ENCODE measurements at places on chromosomes 11 and 22.

DNA sequence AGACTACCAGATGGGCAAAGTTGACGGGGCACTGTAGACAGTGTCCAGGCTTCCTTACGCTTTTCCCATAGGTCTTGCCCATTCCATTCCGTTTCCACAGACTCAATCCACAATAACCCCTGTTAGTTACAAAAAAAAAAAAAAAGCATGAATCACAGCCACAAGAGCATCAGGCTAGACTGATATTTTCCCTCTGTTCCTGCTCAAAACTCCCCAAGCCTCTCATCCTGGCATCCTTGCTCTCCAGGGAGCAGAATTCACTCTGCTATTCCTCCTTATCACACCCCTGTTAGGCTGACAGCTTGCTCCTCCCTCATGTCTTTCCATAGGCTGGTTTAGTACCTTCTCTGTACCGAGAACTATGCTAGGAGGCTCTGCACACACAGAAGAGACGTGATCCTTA is 42.2 kb downstream of the TMEM123 start:
- DNase-seq = no peak

- DNase-seq = peak; percentile 79
Measured at GRCh38 chr11:75445315-75445953, 12.4 kb upstream of the KLHL35 start.

DNA sequence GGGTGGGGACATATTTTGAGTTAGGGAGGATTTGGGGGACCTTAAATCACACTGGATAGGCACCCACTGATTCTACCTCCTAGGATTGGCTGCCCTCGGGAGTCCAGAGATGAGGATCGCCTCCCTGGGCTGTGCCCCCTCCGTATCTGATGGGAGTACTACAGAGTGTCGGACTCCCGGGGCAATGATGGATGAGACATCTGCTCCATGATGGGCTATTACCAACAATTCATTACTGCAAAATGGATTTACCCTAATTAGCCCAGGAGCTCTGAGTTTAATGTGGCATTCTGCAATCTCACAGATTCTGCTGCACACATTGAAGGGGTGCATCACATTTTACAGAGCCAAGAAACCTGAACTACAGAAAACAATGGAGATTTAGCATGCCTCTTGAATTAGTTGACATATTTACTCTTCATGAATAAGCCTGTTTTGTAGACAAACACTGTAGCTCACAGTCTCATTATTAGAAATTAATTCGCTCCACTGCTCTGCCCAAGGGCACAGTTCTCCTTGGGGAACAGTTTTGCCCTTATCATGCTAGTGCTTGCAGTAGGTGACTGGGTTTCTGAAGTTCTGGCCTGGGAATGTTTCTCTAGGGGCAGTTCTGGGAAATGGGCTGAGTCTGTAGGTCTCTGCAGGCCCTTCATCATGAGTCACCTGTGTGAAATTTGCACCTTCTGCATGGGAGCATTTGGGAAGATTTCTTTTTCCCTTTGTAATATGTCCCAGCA is 217.1 kb upstream of the PLET1 start:
- no peak for DNase-seq

DNA sequence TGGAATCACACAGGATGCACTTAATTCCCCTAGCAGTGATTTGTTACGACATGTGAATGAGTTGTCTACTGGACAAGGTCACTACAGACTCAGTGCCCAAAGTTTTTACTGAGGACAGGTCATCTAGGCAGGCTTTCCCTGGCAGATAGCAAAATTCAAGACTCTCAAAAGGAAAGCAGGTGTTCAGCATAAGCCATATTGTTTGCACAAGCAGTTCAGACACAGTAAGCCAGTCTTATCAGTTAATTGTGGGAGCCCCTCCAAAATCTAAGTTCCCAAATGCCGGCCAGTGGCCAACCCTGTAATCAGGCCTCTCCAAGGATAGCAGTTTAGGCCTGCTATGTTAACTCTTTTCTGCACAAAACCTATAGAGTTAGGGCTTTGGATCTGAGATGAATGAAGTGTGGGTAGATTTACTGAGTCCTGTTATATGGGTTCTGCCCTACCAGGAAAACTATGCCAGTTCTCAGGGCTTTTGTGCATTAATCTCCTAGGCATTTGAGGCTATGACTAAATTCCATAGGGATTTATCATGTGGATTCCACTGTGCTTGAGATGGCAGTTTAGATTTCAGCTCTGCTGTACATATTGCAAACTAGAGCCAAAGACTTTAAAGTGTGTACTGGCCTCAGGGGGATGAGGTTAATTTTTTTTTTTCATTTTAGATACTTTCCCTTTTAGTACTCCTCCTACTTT is 4.8 kb upstream of the ARHGEF12 start:
- DNase-seq = no peak

- DNase-seq = no peak
Measured at GRCh38 chr11:66338276-66339161, 2.3 kb upstream of the RIN1 start.

DNA sequence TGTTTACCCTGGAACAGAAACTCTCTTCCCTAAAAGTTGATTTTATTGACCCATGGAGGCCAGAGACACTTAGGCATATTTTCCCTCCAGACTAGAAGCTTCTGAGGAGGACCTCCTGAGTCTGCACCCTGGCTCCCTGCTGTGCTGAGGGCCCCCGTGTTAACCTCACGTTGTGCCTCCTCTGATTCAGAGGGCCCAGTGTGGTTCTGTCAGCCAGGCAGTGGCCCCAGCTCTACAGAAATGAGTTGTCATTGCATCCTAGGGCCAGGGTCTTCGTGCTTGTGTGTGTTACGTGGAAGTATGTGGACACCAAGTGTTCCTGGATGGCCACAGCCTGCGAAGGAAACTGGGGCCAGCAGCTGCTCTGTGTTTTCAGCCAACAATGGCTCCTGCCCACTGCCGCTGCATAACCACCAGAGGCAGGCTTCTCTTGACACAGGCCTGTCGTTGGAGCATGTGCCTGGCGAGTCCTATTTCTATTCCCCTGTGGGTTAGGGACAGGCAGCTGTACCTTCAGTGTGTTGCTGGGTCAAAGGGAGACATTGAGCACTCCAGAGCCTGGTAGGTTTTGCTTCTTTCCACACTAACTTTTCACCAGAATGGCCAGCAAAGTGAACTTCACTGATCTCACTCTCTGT is 44.5 kb downstream of the MED15 start:
- peak; percentile 77 for DNase-seq

DNA sequence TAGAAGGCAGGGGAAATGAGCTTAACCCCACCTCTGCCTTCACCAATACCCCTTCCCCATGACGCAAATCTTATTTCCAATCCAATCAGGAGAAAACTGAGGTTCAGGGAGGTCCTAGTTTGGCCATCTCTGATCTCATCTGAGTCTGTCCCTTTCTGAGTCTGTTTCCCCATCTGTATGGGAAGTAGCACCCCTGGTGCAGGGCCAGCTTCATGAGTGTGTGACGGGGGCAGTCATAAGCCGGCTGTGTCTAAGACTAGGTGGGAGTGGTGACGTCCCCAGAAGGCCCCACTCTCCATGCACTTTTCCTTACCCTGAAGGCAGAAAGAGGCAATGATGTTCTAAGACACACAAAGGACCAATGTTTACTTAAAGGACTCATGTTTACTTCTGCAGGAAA is 72.3 kb downstream of the MN1 start:
- no peak for DNase-seq

GRCh38 chr11:44840085-44840478 is 110.6 kb downstream of the TP53I11 start:
- no peak for DNase-seq

GRCh38 chr11:35491231-35491871 is 34.1 kb downstream of the PAMR1 start:
- DNase-seq = no peak

DNA sequence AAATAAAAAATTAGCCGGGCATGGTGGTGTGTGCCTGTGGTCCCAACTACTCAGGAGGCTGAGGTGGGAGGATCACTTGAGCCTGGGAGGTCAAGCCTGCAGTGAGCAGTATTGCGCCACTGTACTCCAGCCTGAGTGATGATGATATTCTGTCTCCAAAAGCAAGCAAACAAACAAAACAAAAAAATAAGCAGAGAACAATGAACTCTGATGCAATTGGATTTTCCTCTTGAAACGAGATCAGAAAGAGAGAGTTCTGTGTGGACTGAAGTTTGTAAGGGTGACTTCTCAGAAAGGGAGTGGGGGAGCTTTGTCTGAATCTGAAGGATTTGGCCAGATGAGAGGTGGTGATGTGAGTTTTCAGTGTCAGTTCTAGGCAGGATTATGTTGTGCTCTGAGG is 6.0 kb upstream of the TMEM123 start:
- DNase-seq = no peak

GRCh38 chr11:86896441-86896841 is 58.8 kb downstream of the FZD4 start:
- DNase-seq = peak; percentile 33

DNA sequence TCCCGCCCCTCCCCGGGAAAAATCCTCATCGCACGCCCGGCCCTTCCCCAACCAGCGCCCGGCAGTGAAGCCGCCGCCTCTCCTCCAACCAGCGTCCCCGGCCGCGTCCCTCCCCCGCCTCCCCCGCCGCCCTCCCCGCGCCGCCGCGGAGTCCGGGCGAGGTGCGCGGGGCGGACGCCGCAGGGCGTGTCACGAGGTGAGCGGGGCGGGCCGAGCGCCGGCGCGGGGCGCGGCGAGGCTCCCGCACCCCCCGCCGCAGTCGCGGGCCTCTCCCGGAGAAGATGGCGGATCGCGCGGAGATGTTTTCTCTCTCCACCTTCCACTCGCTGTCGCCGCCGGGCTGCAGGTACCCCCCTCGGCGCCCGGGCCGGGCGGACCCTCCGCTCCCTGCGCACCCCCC is at the start of gene MAPK8IP2:
Gene MAPK8IP2, plus strand, starts transcription at position 256 of the 400 bp plus-strand sequence. Its CDS starts 26 bp downstream, at position 282.
- DNase-seq = no peak

GRCh38 chr11:129282634-129283033 is 90.5 kb upstream of the ARHGAP32 start:
- DNase-seq = no peak

GRCh38 chr11:2383852-2384804 is 7.0 kb downstream of the CD81 start:
- no peak for DNase-seq

- DNase-seq = no peak
Measured at GRCh38 chr11:16921668-16922067, 92.5 kb downstream of the PLEKHA7 start.

DNA sequence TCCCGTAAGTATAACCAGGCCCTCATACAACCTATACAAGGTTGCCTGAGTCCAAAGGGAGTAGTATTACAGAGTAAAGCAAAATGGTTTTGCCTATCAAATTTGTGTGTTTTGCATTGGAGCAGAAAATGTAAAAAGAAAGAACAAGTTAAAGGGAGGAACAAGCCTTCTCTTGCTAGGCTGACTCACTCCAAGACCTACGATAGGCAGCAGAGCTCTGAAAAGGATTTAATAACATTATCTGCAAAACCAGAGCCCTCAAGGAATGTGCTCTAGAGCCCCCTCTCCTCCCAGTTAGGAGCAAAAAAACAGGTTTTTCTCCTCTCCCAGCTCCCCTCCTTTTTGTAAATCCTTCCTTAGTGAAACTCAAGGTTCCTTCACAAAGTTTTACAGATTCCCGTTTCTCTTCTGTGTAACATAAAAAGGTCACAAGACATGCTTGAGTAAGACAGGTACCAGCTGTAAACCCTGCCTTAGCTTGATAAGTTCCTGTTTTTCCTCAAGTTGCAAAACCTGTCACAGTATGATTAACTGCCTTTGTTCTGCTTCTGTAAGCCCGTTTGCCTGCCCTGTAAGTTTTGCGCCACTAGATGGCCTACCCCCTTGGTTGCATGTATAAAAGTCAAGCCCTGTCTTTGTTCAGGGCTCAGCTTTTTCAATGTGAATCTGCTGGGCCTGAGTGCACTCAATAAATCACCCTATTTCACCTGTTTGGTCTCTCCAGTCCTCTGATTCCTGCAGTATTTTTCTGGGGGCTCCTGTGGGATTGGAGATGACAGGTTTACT is 498.2 kb downstream of the KCNA4 start:
- DNase-seq = peak; percentile 30

GRCh38 chr11:132681971-132682370 is 850.3 kb downstream of the OPCML start:
- DNase-seq = no peak

DNA sequence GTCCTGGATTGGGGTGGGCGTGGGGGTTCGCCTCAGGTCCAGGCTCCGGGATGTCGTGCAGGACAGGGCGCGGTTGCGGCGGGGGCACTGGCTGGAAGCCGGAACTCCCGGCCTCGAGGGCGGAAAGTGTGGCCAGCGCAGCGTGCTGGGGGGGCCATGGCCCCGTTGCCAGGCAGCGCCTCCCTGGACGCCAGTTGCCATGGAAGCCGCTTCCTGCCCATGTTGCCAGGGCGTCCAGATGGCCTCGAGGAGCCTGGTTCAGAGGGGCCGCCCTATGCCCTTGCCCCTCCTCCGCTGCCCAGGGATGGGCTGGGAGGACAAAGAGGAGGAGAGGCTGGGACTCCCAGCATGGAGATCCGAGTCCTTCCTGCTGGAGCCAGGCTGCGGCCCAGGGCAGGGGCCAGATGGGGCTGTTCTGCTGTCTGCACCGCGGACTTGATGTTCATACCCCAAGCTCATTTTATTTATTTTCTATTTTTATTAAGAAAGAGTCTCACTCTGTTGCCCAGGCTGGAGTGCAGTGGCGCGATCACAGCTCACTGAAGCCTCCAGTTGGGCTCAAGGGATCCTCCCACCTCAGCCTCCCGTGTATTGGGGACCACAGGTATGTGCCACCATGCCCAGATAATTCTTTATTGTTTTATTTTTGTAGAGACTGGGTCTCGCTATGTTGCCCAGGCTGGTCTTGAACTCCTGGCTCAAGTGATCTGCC is 4.6 kb upstream of the CCDC188 start:
- peak; percentile 68 for DNase-seq

GRCh38 chr11:111019451-111019850 is 226.1 kb upstream of the POU2AF2 start:
- DNase-seq = no peak

- DNase-seq = no peak
Measured at GRCh38 chr11:58466293-58466692, 24.3 kb upstream of the OR5B12 start.

- DNase-seq = no peak
Measured at GRCh38 chr11:33089776-33090175, 50.4 kb downstream of the TCP11L1 start.

DNA sequence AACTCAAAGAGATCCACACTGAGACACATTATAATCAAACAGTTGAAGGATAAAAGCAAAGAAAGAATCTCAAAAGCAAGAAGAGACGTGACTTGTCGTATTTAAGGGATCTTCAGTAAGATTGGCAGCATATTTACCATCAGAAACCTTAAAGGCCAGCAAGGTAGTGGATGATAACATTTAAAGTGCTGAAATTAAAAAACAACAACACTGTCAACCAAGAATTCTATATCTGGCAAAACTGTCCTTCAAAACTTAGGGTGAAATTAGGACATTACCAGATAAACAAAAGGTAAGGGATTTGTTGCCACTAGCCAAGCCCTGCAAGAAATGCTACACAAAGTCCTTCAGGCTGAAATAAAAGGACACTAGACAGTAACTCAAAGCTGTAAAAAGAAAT is 11.0 kb upstream of the MUC5B start:
- no peak for DNase-seq

GRCh38 chr11:131734871-131735270 is 364.5 kb downstream of the NTM start:
- no peak for DNase-seq

DNA sequence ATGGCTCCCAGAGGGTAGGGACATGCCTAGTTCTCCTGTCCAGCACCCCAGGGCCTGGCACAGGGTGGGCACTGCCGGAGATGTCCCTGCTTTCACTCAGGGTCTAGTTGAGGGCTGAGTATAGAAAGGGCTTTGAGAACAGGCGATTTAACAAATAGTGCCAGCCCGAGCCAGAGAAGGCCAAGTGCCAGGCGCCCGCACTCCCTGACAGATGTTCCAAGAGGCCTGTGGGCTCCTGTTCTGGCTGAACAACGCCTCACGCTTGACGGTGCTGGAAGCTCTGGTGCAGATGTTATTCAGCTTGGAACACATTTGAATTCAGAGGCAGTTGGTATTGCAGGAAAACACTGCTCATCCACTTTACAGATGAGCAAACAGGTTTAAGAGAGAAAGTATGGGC is 46.5 kb downstream of the NFAM1 start:
- no peak for DNase-seq
